ENCODE measurements at places on chromosomes 7 and 10. TPM values are rescaled to one million over a fixed set of nuclear protein-coding genes. Genes with fewer than 3 reads are reported as not detected.

ZNF727 gene
- total RNA-seq: 1.7 TPM

DNA sequence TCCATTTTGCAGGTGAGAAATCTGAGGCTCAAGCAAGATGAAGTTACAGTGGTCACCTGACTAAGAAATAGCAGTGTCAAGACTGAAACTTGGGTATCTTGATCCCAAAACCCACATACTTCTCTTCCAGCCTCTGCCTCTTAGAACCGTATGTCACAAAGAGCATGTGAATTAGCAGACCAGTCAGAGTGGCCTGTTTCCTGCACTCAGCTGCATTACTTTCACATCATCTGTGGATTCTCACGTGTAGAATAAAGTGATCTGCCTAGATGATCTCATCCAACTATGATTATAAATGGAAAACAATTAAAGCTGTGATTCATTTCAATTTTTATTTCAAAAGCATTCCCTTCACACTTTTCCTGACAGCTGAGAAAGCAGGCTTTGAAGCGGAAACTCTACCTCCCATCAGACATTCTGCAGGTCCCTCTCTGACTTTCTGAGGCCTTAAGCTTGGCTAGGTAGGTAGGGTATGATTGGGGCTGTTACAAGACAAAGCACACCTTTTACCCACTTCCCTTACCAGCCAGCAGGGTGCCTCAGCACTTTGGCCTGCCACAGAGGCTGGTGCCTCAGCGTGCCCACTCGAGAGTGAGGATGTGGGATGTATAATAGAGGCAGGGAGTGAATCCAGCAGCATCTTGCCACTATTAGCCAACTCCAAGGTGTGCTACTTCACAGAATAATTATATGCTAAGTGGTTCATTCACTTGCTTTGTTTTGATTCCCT, 70.2 kb upstream of the PDE1C start:
- no peak for DNase-seq

GRCh38 chr10:62699148-62699547, 105.4 kb upstream of the ADO start:
- DNase-seq: no peak

DNA sequence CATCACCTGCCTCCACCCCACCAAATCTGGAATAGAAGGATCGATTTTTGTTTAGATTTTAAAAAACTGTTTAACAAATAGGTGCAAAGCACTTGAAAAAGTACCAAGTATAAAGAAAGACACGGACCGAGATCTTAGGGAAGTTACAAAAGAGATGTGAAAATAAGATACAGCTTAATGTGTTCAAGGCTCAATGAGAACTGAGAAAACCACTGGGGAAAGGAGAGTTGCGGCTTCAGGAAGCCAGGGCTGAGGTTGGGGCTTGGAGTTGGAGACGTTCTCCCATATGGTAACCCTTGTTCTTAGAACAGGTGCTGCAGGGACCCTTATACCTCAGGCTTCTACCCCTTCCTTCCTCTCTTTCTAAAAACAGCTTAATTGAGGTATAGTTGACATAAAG, 140.2 kb downstream of the FANK1 start:
- DNase-seq: no peak

DNA sequence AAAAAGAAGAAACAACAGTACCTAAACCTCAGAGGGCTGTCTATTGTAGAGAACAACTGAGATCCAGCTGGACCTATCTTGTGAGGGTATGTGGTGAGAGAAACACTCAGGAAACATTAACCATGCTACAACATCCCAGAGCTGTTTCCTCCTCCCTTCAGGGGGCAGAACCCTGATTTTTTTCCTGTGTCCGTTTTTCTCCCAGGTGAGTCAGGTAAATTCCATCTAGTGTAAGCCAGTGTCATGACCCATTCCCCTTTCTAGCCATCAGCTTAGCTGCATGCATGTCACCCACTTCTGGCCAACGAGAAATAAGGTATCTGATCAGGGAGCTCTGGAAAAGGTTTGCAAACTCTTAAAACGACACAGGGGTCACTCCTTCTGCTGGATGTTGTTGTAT, 103.8 kb downstream of the DNMBP start:
- no peak for DNase-seq

SCART1 gene
- 0.56 TPM for total RNA-seq

DNA sequence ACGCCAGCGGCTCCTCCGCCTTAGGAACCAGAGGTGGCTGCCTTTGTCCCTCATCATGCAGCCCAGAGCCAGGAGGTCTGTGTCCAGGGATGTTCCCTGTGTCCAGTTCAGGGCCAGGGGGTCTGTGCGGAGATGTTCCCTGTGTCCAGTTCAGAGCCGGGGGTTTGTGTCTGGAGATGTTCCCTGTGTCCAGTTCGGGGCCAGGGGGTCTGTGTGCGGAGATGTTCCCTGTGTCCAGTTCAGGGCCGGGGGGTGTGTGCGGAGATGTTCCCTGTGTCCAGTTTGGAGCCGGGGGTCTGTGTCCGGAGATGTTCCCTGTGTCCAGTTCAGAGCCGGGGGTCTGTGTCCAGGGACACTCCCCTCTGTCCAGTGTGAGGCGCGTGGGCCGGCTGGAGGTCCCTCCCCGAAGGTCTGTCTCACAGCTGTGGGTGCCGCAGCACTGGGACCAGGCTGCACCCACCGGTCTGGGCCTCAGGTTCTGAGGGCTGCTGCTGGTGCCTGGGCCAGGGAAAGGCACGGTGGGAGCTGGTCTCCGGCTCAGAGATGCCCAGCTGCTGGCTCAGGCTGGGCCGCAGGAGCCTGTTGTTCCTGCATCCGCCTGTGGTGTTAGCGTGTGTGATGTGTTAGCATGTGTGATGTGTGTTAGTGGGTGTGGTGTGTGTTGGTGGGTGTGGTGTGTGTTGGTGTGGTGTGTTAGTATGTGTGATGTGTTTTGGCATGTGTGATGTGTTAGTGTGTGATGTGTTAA, 67.9 kb upstream of the CFAP46 start:
- DNase-seq: peak; percentile 36

DNA sequence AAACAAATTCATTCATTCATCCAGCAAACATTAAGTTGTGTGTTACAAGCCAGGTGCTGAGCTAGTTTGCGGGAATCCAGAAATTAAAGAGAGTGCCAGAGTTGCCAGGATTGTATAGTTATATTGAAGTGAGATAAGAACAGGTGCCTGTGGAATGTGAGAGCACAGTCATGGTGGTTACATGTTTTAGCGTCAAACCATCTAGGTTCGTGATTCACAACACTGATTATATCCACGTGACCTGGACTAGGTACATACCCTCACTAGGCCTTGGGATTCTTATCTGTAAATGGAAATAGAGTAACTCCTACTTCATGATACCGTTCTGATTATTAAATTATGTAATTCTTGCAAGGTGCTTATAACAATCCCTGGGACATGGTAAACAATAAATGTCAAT, 24.5 kb upstream of the CDK1 start:
- DNase-seq: no peak

- no peak for DNase-seq
Observed at GRCh38 chr10:68578974-68579373, 18.8 kb downstream of the TET1 start.

- no peak for DNase-seq
Observed at GRCh38 chr10:115772606-115773005, 500.4 kb downstream of the GFRA1 start.

DNA sequence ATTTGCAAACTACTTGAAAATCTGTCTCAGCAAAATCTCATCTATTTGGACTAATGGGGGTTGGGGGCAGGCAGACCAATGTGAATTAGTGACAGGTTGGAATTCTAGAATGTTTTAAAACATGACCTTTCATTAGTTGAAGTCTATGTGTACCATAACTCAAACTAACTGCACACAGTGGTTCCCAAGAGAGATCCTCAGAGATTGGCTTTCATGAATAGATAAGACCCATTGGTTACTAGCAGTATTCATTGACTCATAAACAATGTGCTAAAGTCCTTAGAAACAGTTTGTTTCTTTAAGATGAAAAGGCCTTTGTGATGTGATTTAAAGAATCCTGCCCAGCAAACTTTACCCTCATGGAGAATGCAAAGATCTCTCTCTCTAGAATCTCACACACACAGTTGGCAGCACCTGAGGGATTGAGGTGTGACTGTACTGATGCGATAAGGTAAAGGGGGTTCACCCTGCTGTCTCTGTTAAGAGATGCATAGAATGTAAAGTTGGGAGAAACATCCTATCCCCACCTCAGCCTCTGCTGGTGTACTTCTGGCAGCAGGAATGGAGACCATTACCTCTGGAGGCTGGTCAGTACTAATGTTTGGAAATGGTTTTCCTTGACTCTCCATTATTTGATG, 70.7 kb downstream of the ZNF92 start:
- no peak for DNase-seq

NT5C3A gene
- total RNA-seq: 13.9 TPM

OR2A12 gene
- total RNA-seq: not detected

PHYH gene
- 88.6 TPM for total RNA-seq

GRCh38 chr10:74153123-74153522, 2.1 kb downstream of the ADK start:
- no peak for DNase-seq

PITX3 gene
- 0.32 TPM for total RNA-seq

DNA sequence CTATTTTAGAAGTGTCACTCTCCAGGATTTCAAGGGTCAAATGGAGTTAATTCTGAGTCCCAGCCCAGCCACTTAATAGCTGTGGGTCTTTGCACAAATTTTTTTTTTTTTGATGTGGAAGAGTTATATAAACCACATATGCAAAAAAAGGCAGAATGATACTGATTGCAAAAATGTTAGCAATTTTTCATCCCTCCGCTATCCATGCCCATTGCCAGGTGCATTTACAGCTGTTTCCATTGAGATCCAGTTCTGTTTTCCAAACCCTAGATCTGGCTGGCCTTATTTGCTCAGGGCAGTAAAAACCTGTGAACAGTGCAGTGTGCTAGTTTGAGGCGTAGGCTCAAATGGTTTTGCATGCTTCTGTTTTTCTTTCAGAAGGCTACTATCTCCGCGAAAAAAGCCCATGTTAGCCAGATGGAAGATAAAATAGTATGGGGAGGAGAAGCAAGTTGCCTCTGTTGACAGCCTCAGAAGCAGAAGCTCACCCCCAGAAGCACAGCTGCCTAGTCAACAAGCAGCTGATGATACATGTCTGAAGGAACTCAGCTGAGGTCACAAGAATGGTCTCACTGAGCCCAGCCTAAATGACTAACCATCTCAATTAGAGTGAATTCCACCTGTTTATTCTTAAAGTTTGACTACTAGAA, 997 bp upstream of the ZNF138 start:
- DNase-seq: no peak

DNA sequence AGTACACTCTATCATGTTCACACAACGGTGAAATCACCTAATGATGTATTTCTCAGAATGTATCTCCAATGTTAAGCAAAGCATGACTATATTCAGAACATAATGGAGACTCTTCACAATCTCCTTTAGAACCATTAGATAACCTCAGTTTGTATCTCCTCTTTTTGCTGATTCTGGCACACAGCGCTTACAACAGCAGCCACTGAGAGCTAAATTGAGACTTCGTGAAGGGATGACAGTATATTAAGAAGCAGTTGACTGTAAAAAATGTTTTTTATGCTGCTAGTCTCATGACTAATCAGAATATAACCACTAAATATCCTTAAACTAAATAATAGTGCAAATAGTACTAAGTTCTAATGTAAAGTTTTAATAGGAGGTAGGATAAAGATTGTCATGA, 46.9 kb downstream of the KMT2E start:
- DNase-seq: no peak

IKZF1 gene
- 6.8 TPM for total RNA-seq

TAS2R38 gene
- total RNA-seq: not detected

DNA sequence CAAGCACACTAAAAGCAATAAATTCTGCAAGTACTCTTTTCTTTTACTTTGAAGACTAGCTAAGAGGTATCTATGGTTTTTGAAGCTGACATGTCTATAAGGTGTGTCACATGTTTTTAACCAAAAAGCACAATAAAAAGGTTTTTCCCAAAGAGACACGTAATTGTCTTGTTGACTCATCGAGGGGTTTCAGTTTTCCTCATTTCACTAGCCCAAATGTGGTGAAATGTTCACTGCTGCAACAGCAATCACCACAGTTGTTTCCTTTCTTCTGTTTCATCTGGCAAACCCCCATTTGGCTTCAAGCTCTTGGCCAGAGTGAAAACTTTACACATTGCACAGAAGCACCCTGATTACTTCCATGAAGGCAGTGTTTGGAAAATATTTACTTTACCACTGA, 3.8 kb upstream of the HOXA4 start:
- no peak for DNase-seq

IQUB gene
- 0.79 TPM for total RNA-seq

GRCh38 chr10:110404413-110404812, 93.3 kb upstream of the DUSP5 start:
- DNase-seq: no peak

DNA sequence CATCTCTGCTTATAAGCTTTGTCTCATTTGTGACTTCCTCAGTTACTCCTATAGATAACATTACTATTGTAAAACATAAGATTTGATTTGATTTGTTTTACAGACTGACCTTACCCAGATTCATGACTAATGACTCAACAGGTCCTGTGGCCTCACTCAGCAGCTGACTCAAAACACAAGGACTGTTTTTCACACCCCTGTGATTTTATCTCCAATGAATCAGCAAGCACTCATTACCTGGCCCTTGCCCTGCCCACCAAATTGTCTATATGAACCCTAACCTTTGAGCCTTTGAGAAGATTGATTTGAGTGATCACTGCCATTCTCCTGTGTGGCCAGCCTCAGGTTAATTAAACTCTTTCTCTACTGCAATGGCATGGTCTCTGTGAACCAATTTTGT, 1064.6 kb upstream of the LRRTM3 start:
- no peak for DNase-seq

DNA sequence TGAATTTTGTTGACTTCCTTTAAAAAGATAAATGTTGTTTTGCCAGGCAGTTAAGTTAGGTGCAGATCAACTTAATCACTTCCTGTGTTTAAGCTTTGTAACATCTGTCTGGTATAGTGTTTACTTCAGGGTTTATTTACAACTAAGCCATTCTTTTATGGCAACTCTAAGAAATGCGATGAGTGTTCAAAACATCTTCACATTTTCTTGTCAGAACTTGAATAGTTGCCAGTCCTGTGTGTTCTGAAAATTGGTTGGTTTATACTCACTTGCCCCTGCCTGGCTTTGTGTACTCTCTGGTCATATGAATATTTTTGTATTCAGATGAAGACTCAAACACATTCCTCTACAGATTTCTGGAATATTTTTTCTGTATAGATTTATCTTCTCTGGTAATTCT, 327.2 kb downstream of the MDFIC start:
- DNase-seq: no peak

GRCh38 chr10:21445163-21445562, 80.3 kb downstream of the SKIDA1 start:
- no peak for DNase-seq

CCL26 gene
- total RNA-seq: 1.0 TPM

GRCh38 chr10:127990846-127991542, 84.1 kb downstream of the PTPRE start:
- DNase-seq: no peak

Measured in right cardiac atrium (tissue), 5 donors.